A549 treated with Mapracorat at 1 μM for 4 hours (cell line): ENCODE measurements at places on chromosomes 13 and 19. TPM values are rescaled to one million over a fixed set of nuclear protein-coding genes. Genes with fewer than 3 reads are reported as not detected.

The TPTE2 gene
- total RNA-seq: not detected in 5 replicates

The KCNJ14 gene
- 0.77 to 2.1 TPM (median 1.1 TPM) in 5 replicates for total RNA-seq

The RYR1 gene
- 5.4 to 6.3 TPM (median 6.1 TPM) in 5 replicates for total RNA-seq

The GPI gene
- total RNA-seq: 634 to 742 TPM (median 688 TPM) in 5 replicates

The SLC1A6 gene
- total RNA-seq: not detected in 5 replicates

The CGB2 gene
- total RNA-seq: 0.44 TPM in 1 of 5 replicates, not detected in the others

The ETV2 gene
- 1.7 to 3.1 TPM (median 2.9 TPM) in 5 replicates for total RNA-seq

The ZNF223 gene
- 1.6 to 4.0 TPM (median 3.2 TPM) in 5 replicates for total RNA-seq

The ZNF285 gene
- 1.7 to 2.5 TPM (median 2.1 TPM) in 5 replicates for total RNA-seq

The VRK3 gene
- 34.8 to 40.7 TPM (median 38.7 TPM) in 5 replicates for total RNA-seq

The ZNF442 gene
- not detected in 5 replicates for total RNA-seq

The FCHO1 gene
- total RNA-seq: 17.7 to 21.9 TPM (median 17.9 TPM) in 5 replicates

The DHDH gene
- total RNA-seq: 0.80 to 2.3 TPM (median 1.2 TPM) in 5 replicates

The FBN3 gene
- not detected in 5 replicates for total RNA-seq

The ZNF575 gene
- 1.5 to 2.5 TPM (median 1.8 TPM) in 5 replicates for total RNA-seq

The ATP4B gene
- total RNA-seq: not detected in 5 replicates

The CPB2 gene
- total RNA-seq: 0.11 TPM in 1 of 5 replicates, not detected in the others
